ENCODE measurements at places on chromosomes 7 and 10.

DNA sequence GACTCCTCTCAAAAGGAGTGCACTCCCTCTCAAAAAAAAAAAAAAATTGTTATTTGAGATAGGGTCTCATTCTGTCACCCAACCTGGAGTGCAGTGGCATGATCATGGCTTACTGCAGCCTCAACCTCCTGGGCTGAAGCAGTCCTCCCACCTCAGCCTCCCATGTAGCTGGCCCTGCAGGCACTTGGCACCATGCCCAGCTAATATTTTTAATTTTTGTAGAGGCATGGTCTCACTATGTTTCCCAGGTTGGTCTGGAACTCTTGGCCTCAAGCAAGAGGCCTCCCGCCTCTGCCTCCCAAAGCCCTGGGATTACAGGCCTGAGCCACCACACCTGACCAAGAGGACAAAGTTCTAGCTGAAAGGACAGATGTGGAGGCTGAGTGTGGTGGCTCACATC is 120.3 kb downstream of the EPC1 start:
- no peak for DNase-seq

DNA sequence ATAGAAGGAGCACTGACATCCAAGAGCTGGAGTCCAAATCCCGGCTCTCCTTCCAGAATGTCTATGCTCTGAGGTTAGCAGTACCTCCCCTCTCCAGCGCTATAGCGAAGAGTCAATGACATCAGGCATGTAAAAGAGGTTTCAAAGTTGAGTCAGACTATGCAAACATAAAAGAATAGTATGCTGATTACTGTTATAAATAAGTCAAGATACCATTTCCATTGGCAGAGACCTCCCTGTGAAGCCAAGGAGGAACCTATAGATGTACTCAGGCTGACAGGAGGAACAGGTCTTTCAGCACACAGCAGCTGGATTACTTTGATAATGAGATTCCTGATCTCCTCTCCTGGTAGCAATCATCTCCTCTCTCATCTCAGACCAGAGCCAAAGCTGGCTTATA is 103.9 kb upstream of the EFCAB10 start:
- no peak for DNase-seq

GRCh38 chr7:12357508-12357907 is 46.2 kb downstream of the VWDE start:
- DNase-seq = no peak

DNA sequence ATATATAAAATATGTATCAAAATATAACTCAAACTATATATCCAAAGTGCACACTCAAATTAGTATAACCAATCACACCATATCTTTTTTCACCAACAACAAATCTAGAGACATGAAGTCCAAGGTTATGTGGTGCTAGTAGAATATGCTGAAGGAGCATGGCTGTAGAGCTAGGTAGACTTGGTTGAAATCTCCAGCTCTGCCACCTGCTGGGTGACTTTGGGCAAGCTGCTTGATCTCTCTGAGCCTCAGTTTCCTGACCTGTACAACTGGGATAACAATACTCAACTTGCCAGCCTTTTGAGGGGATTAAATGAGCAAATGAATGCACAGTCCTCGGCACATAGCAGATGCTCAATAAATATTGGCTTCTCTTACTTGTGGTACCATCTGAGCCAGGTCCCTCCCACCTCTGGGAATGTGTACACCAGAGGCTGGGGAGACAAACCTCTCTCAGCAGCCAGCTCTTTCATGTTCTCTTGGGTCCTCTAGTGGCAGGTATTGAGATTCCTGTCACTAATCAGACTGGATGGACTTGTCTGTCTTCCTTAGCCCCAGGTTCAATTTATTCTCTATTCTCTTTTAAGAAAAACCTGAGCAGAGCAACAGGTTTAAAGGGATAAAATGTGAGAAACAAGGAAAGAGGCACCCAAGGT is 94.3 kb upstream of the PDE1C start:
- DNase-seq = no peak

DNA sequence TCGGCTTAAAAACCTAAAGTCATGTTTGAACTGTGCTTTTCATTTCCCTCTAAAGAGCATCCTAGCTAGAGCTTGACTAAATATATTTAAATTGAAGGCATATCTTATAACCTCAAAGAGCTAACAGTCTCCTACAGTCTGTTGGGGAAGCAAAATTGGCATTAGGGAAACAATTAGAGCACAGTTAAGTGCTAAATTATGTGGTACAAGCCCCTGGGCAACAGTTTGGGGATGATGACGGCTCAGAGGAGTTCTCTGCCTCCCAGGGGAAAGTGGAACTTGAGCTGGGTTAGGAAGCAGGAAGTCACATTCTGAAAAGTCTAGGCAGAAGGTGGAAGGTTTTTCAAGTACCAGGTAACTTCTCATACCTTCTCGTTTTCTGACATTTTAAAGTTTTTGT is 18.6 kb upstream of the GOT1 start:
- DNase-seq = no peak

DNA sequence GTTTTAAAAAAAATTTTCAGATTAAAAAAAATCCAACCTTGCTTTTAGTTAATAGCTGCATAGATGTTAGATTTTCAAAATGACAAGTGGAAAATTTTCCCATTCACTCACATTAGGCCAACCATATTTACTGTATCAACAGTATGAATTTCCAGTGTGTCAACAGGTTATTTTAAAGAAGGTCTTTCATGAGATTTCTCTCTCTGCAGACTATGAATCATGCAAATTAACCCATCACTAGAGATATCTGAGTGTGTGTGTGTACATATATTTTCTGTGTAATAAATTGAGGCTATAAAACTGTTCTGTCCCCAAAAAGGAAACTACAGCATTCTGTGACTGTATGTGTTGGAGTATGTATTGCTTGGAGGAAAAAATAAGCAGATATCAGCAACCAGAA is 305.6 kb downstream of the ARL4A start:
- DNase-seq = no peak
